Stimulated activated CD8-positive, alpha-beta memory T cell treated with anti-CD3 and anti-CD28 coated beads, Interleukin-4, amount 100 ng/mL, for 48 hours (primary cell): ENCODE measurements at places on chromosomes 13 and 19.
A peak's percentile ranks its signal among the peaks of the same experiment; 100 is the strongest.

GRCh38 chr13:31074756-31075155 lies 86.9 kb downstream of the HSPH1 start:
- DNase-seq: no peak

GRCh38 chr13:49305792-49306425 lies 58.2 kb downstream of the CDADC1 start:
- DNase-seq: no peak

DNA sequence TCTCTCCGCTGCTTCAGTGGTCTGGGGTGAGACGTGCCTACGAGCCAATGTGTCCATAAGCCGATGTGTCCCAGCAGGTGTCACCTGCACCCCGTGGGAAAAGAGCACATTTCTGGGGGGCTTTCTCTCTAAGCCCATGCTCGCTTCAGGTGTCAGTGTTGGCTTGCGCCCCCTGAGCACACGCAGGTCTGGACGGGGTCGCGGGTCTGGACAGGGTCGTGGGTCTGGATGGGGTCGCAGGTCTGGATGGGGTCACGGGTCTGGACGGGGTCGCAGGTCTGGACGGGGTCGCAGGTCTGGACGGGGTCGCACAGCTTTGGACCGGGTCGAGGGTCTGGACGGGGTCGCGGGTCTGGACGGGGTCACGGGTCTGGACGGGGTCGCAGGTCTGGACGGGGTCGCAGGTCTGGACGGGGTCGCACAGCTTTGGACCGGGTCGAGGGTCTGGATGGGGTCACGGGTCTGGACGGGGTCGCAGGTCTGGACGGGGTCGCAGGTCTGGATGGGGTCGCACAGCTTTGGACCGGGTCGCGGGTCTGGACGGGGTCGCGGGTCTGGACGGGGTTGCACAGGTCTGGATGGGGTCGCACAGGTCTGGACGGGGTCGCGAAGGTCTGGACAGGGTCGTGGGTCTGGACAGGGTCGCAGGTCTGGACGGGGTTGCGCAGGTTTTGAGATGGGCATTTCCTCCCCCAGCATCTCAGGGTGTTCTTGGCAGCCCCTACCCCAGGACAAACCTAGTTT lies 24.5 kb upstream of the TFDP1 start:
- DNase-seq: no peak

GRCh38 chr13:47831265-47831664 lies 169.8 kb downstream of the SUCLA2 start:
- no peak for DNase-seq

- no peak for DNase-seq
Measured at GRCh38 chr13:75533861-75534260, 3.8 kb downstream of the COMMD6 start.

DNA sequence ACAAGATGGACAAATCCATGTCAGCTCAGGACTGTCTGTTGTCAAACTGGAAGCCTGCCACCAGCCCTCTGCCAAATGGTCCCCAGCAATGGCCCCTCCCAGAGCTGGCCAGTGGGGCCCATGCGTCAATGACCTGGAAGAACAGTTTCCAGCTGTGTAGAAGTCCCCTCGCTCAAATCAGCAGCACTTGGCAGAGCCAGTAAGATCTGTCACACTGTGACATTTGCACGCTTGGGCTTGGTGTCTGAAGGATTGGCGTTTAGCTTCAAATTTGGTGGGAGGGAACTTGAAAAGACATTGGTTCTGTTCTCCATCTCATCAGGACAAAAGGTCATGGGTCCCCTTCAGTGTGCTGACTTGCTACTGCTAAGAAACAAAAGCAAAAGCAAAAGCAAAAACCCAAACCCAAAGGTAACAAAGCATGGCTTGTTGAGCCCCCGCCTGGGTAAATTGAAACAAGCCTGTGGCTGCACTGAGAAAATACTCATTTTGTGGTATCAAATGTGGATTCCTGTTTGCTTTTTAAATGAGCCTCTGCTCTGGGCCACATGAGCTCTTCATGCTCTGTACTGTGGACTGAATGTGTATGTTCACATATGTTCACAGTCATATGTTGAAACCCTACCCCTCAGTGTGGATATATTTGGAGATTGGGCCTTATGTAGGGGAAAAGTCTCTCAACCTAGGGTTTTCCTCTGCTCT lies 253.6 kb upstream of the MAB21L1 start:
- DNase-seq: no peak

- no peak for DNase-seq
Measured at GRCh38 chr13:98487016-98487415, 89.9 kb downstream of the STK24 start.

GRCh38 chr13:99295488-99296252 lies 11.5 kb downstream of the GPR183 start:
- DNase-seq: no peak

DNA sequence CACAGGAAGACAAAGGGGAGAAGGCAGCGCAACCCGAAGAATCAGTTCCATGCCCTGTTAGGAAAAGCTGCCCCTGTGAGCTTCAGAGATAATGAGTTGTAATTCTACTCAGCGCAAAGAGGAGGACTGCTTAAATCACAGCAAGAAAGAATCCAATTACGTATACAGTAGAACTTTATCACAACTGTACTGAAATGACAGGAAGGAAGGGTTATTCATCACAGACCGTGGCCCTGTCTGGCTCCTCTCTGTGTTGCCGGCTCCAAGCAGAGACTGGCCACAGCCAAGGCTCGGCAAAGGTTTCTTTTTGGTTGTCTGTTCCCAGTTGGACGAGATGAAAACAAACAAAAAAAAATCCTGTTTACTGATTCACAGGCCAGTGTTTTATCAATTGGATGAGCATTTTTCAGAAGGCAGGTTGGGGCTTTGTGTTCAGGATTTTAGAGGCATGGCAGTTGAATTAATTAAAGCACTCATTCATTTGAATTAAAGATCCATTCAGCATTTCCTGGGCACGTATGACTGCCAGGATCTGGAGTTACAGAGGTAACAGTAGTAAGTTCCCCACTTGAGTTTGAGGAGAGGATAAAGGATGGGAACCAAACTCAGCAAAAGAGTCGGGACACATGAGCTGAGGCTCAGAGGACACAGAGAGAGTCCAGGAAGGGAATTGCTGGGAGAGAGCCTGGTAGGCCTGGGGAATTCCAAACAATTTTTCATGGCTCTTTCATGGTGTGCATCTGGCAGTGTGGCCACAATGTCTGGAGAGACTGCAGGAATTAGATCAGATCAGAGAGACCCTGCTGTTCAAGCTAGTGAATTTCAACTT lies 341.0 kb downstream of the DNAJC15 start:
- no peak for DNase-seq

DNA sequence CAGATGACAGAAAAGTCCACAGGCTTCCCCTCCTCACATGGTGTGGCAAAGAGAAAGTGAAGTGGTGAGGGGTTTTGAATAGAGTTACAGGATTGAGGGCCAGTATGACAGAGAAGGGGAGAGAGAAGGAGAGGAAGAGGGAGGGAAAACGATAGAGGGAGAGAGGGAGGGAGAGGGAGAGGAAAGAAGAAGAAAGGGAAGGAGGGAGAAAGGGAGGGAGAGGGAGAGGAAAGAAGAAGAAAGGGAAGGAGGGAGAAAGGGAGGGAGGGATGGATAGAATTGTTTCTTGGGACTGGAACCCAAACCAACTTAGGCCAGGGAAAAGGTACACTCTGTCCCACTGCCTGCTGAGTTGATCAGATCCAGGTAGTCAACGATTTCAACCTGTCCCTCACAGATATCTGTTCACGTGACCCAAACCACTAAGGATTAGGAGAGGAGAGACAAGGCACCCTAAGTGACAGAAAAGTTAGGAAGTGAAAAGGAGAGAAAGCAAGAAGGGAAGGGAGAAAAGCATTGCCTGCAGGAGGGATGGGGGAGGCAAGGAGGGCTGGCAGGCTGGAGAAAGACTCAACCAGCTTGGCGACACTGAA lies 8.1 kb upstream of the IGFL3 start:
- DNase-seq: no peak

- DNase-seq: no peak
Measured at GRCh38 chr19:40608240-40608621, 7.1 kb downstream of the LTBP4 start.

GRCh38 chr19:16921766-16922591 lies 33.2 kb downstream of the F2RL3 start:
- DNase-seq: no peak

- no peak for DNase-seq
Measured at GRCh38 chr13:48531416-48532255, 1.2 kb downstream of the RCBTB2 start.

GRCh38 chr13:97354808-97355207 lies 79.2 kb upstream of the RAP2A start:
- no peak for DNase-seq

GRCh38 chr19:45763691-45764294 lies 5.3 kb downstream of the SIX5 start:
- no peak for DNase-seq

DNA sequence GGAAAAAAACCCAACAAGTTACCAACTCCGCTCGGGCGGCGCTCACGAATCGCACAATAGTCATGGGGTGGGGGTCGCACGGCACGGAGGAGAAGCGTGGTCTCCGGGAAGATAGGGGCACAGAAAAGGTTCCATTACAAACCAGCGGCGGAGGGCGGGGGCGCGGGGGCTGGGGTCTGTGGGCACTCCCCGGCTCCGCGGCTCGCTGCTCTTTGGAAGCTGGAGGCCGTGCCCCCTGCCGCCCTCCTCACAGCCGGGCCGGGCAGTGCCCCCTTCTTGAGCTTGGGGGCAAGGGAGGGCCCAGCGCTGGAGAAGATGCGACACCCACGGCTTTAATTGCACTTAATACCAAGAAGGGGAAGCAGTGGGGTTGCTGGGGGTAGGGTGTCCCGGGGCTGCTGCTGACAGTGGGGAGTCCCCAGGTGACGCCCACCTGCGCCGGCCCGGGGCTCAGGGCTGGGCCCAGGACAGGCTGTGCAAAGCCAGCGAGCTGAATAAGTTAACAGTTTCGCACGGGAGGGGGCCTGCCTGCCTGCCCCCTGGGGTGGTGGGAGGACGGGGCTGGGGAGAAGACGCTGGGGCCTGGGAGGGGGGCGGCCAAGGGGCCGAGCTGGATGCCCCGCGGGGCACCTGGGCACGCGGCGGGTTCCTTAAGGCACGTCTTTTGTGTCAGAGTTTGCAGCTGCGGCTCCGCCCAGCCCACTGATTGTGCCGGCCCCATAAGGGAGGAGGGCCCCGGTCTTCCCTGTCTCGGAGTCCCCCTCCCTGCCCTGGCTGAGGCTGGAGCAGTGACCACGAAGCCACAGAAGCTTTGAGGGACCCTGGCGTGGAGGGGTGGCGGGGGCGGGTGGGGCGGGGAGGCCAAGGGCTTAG lies 9.8 kb downstream of the DCAF15 start:
- DNase-seq: no peak

DNA sequence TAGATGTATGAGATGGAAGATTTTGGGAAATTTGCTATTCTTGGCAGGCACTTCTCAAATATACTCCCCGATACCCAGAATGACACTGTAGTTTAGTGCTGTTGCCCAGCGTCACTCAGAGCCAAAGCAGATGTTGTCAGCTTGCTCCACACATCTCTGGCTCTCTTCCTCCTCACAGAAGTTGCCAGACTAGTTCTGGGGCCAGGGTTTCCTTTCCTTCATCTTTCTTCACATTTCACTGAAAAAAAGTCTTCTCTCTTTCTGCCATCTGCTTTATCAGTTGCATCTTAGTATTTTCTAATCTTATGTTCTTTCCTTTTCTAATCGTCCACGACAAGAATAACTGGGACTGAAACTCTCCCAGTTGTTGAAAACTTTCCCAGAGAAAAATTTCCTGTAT lies 251.4 kb downstream of the RGCC start:
- no peak for DNase-seq

DNA sequence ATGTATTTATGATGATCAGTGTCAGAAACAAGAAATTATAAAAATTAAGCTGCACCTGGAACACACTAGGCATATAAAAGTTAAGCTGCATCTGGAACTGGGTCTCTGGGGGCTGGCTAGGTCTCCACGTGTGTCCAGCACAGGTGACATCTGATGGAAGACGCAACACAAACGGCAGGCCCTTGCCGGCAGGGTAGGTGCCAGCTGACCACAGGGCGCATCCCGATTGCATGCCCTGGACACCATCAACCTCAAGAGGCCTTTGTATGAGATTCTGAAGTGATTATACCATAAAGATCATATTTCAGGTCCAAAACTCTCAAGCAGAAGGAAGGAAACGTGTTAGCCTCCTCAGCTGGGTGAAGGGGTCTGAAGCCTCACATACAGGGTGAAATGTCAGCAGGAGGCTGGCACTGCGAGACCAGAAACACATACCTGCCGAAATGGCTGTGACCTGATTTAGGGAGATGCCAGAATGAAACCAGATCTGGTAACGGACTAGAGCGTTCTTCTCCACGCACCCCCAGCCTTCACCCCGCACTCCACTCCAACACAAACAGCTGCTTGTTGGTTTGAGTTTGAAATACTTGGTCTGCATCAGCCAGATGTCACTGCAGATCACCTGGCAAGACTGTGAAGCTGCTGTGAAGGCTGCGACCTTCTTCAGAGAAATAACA lies 37.3 kb downstream of the COL4A1 start:
- no peak for DNase-seq

DNA sequence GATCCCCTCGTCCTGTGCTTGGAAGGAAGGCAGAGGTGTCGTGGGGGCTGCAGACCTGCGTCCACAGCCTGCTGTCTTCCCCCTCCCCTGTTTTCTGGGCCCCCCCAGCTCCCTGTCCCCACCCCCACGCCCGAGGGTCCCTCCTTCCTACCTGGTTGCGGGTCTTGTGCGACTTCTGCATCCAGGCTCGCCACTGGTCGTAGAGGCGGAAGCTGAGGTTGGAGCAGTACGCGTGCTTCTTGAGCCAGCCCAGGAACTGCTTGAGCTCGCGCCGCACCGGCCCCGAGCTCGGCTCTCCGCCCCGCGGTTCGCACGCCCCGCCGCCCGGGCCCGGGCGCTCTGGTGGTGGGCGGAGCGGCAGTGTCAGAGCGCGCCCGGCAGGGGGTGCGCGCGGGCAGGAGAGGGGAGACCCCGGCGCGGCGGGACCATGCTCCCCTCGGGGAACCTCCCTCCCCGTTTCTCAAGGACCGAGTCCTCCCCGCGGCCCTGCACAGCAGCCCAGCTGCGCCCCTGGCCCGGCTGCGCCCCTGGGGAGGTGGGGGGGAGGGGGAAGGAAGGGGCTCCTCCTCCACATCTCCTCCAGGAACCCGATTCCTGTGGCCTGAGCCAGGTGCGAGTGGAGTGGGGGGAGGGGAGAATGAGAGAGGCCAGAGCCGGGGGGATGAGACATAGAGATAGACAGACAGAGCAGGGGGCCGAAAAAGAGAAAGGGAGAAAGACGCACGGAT lies 5.7 kb downstream of the REX1BD start:
- DNase-seq: peak; percentile 86

DNA sequence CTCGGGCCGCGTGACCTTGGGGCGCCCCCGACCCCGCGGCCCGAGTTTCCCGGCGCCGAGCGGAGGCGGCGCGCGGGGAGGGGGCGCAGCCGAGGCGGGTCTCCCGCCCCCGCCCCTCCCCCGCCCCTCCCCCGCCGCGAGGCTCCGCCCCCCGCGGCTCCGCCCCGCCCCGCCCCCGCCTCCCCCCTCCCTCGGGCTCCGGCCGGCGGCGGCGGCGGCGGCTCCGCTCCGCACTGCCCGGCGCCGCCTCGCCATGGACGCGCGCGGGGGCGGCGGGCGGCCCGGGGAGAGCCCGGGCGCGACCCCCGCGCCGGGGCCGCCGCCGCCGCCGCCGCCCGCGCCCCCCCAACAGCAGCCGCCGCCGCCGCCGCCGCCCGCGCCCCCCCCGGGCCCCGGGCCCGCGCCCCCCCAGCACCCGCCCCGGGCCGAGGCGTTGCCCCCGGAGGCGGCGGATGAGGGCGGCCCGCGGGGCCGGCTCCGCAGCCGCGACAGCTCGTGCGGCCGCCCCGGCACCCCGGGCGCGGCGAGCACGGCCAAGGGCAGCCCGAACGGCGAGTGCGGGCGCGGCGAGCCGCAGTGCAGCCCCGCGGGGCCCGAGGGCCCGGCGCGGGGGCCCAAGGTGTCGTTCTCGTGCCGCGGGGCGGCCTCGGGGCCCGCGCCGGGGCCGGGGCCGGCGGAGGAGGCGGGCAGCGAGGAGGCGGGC lies at the start of gene HCN2:
TSS of gene HCN2 (plus strand) at position 189 of the 703 bp plus-strand sequence. CDS start at position 254, 65 bp downstream.
- no peak for DNase-seq

GRCh38 chr13:93876236-93876635 lies 603.2 kb downstream of the DCT start:
- no peak for DNase-seq
